ENCODE measurements at places on chromosomes 4 and X.

DNA sequence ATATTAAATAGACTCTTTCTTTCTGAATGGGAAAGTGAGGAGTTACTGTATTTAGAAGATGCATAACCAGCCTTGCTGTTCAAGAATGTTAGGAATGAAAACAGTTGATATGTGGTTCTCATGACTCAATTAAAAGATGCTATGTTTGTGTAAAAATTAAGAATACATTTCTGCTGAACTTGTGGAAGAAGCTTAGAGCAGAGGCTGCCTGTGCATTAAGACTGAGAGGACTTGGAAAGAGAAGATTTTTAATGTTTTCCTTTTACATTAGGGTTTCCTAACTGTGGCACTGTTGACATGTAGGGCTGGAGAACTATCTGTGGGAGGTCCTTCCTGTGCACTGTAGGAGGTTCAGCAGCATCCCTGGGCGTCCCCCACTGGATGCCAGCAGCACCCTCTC is 137.7 kb downstream of the GPR143 start:
- DNase-seq = no peak

DNA sequence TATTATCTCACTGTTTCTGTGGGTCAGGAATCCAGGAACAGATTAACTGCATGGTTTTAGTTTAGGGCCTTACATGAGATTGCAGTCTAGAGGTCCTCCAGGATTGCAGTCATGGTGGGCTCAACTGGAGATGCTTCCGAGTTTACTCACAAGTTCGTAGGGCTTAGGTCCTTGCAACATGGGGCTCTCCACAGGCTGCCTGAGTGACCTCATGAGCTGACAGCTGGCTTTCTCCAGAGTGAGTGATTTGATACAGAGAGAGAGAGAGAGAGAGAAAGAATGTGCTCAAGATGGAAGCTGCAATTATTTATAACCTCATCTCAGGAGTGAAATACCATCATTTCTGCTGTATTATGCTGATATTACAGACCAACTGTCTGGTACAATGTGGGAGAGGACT is 168.9 kb downstream of the GPAT3 start:
- no peak for DNase-seq

GRCh38 chr4:132763465-132763864 is 385.6 kb upstream of the PCDH10 start:
- DNase-seq = no peak

- DNase-seq = no peak
Measured at GRCh38 chr4:185847352-185848097, 35.5 kb upstream of the SORBS2 start.

- peak; percentile 59 for DNase-seq
Measured at GRCh38 chr4:77187322-77187721, 30.3 kb downstream of the CCNG2 start.

- no peak for DNase-seq
Measured at GRCh38 chr4:73684097-73684496, 56.3 kb upstream of the CXCL8 start.

GRCh38 chr4:67333664-67334063 is 211.6 kb downstream of the CENPC start:
- no peak for DNase-seq

- no peak for DNase-seq
Measured at GRCh38 chr4:80422727-80423404, 87.3 kb downstream of the CFAP299 start.

DNA sequence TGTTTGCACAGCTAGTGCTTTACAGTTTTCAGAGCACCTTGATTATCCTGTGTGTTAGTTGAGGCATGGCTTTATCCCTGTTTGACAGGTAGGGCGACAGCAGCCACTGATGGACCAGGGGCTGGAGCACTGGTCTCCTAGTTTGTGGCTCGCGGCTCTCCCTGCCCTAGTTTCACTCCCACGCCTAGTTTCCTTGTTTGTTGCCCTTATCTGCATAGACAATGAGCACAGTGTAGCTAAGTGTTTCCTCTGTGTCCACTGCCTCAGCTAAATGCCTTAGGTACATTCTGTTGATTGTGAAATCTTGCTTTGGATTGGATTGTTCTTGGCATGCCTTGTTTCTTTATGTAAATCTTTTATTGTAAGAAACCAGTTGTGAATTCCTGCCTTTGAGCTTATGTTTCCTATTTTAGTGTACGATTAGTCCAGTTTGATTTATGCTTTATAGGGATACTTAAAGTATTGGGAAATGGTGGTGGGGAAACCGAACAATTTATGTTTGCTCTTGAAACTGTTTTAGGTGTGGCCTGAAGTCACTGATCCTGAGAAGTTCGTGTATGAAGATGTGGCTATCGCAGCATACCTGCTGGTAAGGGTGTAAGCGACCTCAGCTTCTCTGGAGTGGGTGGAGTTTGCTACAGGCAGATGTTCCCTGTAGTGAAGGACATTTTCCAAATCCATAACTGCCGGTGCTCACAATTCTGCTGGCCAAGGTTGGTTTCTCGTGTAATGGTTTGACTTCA is 11.0 kb downstream of the TRMT44 start:
- no peak for DNase-seq

DNA sequence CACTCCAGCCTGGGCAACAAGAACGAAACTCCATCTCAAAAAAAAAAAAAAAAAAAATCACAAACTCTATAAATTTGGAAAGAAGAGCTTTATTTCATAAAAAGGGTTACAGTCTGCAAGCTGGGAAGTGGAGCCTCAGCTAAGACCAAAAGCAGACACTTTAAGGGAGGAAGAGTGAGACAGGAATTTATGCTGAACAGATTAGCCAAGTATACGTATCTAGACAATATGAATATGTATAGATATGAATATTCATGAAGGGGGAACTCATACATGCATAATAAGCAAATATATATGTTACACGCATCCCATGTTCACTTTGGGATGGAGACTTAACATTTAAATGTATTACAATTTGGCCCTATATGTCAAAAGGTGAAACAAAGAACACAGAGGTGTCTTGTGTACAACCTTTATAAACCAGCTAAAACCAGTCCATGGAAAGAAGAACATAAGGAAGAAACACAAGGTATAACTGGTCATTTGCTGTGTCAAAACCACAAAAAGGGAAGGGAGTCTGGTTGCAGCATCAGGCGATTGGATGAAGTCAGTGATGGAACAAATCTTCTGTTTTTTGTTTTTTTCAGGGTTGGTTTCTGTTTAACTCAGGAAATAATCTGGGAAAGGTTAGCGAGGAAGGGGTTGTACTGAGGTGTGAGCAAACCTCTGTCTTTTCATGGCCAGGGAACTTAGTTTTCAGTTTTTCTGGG is 130.0 kb upstream of the MAOA start:
- no peak for DNase-seq

- no peak for DNase-seq
Measured at GRCh38 chr4:41346306-41347061, 89.8 kb downstream of the UCHL1 start.

DNA sequence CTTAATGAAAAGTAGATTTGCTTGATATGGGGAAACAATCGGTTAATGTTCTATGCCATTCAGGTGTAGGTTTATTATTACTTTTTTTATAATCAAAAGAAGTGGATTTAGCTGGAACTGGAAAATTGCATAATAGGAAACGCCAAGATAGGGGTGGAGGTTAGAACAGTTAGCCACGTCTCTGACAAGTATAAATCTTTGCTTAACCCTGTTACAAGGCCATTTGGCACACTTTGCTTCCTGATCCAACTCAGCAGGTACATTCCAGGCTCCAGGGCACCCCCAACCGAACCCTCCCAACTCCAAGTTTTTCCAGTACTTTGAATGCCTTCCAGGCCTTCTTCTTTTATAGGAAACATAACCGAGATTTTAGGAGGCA is 50.6 kb upstream of the ACSL4 start:
- DNase-seq = no peak

DNA sequence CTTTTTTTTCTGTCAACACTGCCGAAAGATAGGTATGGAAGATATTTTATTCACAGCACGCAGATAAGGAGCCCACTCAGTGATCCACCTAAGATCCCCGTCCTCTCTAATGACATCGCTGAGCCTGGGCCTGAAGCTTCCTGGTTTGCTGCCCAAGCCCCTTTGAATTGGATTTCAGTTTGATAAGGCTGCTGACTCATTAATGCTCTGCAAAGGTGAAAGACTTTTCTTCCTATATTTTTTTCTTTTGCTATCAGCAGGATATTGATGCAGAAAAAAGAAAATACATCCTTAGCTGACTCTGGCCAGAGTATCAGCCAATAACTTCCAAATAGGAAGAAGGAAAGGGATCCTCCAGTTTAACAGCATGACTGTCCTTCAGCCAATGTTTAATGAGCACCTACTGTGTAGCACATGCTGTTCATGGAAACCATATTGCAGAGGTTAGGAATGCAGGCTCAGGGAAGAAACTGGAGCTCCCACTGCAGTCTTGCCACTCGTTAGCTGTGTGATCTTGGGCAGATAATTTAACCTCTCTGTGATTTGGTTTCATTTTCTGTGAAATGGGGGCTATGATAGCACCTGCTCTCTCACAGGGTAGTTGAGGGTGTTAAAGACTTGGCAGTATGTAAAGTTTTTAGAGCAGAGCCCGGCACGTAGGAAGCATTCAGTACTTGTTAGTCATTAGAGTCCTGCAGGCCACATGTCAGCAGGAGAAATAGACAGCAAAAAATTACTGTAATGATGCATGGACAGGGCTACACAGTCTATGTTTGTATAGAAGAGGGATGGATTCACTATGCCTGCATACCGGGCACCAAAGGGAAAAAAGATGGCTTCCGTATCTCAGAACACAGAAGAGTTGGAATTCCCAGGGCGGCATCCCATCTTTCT is 39.3 kb downstream of the EVC start:
- DNase-seq = no peak

DNA sequence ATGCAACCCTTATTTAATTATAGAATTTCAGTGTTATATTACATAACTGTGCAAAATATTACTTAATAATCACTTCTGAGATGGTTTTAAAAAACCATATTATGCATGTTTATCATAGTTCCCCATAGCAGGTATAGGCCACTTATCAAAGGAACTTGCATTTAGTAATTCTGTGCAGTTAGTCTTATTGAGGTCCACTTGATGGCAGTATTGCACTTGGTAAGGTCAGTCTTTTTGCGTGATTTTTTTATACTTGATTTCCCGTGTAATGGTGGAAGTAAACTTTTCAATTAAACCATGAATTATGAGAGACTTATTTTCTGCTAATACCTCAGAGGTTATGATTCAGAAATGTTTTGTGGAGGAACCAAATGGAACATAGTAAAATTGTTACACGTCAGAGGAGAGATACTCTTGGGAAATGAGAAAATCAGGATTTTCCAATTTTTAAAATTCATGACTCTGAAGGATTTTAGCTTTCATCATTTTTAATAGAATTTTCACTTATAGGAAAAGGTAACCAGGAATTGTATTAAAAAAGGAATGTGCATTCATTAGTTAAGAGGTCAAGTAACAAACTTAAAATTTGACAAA is 230.0 kb downstream of the CCSER1 start:
- DNase-seq = peak; percentile 71

DNA sequence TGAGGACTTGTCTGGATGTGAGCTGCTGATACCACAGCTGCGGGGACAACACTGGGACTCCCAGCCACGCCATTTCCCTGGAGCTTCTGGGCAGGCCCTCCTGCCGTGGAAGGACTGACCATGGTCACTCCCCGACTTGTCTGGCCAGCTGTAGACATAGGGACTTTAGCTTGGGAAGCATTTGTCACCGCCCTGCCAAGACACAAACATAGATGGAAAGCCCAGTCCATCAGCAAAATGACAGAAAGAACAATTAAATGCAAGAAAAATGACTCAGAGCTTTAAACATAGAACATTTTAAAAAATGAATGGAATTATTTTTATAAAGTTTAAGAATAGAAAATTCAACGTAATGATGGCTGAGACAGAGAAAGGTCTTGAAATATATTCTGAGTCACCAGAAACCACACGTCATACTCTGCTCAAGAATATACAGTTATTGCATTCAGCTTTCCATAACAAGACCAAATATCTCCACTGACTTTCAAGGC is 107.6 kb upstream of the CBR4 start:
- DNase-seq = no peak

- no peak for DNase-seq
Measured at GRCh38 chr4:13706120-13706519, 78.6 kb upstream of the BOD1L1 start.

DNA sequence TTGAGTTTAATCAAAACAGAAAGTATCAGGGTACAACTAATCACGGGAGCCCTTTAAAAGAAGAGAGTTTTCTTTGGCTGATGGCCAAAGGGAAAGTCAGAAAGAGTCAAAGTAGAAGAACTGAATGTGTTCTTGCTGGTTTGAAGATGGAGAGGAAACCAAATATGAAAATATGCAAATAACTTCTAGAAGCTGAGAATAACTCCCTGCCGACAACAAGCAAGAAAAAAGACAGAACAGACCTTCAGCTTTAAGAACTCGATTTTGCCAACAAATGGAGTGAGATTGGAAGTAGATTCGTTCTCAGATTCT is 903.8 kb downstream of the STIM2 start:
- no peak for DNase-seq

DNA sequence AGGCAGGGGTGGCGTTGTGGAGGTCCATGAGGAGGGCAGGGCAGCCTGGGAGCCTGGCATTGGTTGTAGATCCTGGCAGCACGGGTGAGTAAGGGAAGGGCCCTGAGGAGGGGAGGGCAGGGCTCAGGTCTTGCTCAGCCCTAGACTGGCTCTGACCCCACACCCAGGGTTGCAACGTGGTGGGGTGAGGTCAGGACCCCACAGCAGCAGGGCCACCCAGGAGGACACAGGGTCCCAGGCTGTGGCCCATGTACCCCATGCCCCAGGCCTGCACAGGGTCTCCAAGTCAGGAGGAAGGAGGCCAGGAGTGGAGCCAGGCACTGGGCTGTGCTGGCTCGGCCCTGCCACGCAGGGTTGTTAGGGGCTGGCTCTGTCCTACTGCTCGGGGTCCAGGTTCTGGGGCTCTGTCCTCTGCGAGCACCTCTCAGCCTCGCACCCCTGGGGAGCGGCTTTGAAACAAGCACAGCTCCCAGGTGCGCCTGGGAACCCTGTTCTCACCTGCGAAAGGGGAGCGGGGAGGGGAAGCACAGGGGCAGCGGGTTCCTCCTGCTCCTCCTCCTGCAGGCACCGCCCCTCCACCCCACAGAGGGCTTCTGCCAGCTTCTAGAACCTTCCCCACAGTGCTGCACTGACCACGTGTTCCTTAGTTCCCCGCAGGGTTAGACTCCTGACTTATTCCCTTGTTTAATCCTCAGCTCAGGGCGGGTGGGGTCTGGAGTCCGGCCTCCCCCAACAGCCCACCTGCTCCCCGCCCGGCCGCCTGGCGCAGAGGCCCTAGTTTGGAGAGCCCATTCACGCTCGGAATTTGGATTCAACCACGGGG is 20.4 kb downstream of the MSANTD1 start:
- DNase-seq = no peak

- no peak for DNase-seq
Measured at GRCh38 chrX:39852491-39852890, 245.3 kb downstream of the BCOR start.

DNA sequence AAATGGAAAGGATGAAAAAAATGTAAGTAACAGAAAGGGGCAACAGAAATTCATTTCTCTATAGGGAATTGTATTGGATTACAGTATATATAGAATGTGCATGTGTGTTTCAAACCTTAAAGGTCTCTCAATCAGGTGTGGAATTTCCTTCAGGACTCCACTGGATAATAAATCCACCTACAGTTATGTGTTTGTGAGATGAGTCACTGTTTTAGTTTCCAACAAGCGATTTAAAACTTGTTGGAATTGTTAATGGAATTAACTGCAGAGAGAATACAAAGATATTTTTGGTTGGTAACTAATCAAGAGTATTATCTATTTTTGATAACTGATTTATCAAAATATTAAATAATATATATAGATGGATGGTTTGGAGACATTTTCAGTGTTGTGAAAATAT is 32.8 kb downstream of the CEP44 start:
- DNase-seq = no peak
